ENCODE measurements at places on chromosomes 2 and 18.

DNA sequence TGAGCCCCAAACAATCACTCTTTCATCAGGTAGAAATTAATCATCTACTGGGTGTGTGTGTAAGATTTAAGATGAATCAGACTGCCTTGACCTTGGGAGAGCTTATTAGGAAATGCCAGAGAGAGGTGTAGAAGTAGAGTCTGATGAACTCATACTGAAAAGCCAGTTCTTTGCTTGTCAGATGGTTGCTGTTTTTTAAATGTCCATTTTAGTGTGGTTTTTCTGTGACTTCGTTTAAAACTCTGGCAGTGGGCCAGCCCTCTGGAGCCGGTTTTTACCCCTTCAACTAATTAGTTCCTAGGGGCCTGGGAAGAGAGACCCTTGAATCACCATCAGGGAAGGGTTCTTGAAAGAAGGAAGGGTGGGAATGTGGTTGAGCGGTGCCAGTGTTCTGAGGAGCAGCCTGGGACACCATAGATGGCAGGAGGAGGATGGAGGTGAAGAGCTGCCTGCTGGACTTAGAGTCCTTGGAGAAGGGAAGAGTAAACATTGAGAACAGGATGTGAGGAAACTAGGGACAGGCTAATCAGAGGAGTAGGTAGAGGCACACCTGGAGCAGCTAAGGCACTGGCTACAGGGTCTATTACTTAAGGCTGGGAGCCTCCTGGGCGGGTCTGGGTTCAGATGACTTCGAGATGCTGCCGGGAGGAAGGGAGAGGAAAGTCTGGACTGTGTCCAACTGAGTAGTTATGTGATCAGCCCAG lies 66.1 kb downstream of the LRRFIP1 start:
- peak overlapping the region; percentile 86 for H3K4me3 ChIP-seq
- peak overlapping the region; percentile 87 for H3K27ac ChIP-seq
- no peaks in the 10 kb centered on the region for H3K27me3 ChIP-seq
- H3K36me3 ChIP-seq = no peaks in the 10 kb centered on the region

DNA sequence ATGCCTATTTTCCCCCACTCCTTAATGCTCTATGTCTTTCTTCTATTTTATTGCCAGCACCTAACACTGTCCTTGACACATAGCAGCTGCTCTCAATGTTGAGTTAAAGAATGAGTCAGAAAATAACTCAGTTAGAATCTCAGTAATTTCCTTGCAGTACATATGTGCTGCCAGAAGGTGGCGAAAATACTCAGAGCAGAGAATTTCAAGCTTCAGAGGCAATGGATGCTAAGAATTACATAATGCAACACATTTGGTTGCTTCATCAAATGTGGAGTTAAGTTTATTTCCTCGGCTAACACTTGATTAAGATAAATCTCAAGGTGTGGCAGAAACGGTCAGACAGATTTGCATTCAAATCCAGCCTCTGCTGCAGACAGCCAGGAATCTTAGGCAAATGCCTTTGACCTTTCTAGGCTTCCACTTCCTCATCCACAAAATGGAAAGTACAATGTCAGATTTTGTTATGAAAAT lies 105.6 kb downstream of the VSNL1 start:
- H3K27me3 ChIP-seq = no peaks in the 10 kb centered on the region
- DNase-seq = peak; percentile 77
- H3K4me1 ChIP-seq = peaks cover 8% of the 10 kb centered on the region
- H3K36me3 ChIP-seq = no peaks in the 10 kb centered on the region
- H3K4me3 ChIP-seq = no peak overlapping the region
- H3K27ac ChIP-seq = no peak overlapping the region

- H3K4me1 ChIP-seq = peaks cover 23% of the 10 kb centered on the region
- H3K4me3 ChIP-seq = no peak overlapping the region
- DNase-seq = no peak
- no peaks in the 10 kb centered on the region for H3K27me3 ChIP-seq
- no peak overlapping the region for H3K27ac ChIP-seq
These were observed 52.1 kb downstream of the NCK2 start for GRCh38 chr2:105796791-105797190.

DNA sequence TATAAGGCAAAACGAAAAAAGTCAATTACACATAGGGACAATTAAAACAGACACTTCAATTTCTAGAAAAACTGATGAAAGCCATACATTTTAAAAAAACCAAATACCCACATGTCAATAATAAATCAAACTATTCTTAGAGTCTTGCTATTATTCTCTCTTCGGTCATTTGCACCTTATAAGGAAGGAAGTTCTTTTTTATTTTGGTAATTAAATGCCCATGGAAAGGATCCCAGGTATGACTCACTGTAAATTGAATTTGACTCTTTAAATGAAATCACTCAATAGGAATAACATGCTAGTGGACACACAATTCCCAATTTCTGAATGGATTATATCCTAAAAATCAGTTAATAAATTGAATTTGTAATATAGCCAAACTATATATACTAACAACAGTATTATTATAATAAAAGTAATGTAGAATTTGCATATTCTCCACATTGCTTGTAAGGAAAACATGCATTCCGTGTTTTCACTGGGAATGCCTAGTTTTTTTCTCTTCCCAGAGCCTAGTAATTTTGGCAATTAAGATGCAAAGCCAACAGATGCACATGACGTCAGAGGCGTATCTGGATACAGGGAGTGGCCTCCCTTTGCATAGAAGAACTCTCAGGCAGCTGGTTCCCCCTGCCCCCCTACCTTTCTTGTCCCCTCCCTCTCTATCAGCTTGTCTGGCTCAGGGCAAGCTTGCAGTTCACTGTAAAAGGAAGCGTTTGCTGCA lies 153.5 kb upstream of the PGAP1 start:
- H3K4me1 ChIP-seq = peaks cover 10% of the 10 kb centered on the region
- H3K27ac ChIP-seq = no peak overlapping the region
- H3K4me3 ChIP-seq = no peak overlapping the region
- no peaks in the 10 kb centered on the region for H3K36me3 ChIP-seq
- H3K27me3 ChIP-seq = peaks cover 1% of the 10 kb centered on the region

DNA sequence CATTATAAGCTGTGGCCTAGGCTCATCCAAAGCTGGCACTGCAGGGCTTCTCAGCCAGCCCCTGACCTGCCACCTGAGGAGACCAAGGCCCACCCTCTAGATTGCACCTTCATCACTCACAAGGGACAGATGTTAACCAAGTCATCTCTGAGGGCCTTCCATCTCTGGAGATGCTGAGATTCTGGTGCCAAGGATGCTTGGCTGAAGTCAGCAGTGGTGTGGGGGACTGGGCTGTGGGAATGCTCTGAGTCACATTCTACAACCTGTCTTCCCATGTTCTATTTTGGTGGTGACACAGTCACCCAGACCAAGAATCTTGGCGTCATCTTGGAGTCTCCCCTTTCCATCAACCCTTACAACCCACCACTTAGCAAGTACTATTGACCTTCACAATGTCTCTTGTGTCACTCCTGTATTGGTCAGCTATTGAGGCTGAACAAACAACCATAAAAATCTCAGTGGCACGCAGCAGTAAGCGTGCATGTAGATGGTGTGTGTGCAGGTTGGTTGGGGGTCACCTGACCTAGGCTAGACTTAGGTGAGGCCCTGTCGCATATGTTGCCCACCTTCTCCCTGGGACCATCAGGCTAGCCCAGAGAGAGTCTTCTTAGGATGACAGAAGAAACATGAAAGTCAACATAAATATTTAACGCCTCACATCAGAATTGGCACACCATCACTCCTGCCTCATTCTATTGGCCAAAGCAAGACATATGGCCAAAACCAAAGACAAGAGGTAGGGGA lies 135.0 kb downstream of the SMAD7 start:
- no peak overlapping the region for H3K27ac ChIP-seq
- H3K27me3 ChIP-seq = no peaks in the 10 kb centered on the region
- DNase-seq = no peak
- H3K36me3 ChIP-seq = peaks cover 3% of the 10 kb centered on the region
- H3K4me3 ChIP-seq = no peak overlapping the region

Measured in endothelial cell of umbilical vein (primary cell).